ENCODE measurements at places on chromosomes 7 and 10.
A peak's percentile ranks its signal among the peaks of the same experiment; 100 is the strongest.

- no peak for DNase-seq
These were observed 166.7 kb upstream of the BET1 start for GRCh38 chr7:94170836-94171235.

GRCh38 chr7:41886262-41886900, 183.5 kb upstream of the INHBA start:
- DNase-seq, result no peak

DNA sequence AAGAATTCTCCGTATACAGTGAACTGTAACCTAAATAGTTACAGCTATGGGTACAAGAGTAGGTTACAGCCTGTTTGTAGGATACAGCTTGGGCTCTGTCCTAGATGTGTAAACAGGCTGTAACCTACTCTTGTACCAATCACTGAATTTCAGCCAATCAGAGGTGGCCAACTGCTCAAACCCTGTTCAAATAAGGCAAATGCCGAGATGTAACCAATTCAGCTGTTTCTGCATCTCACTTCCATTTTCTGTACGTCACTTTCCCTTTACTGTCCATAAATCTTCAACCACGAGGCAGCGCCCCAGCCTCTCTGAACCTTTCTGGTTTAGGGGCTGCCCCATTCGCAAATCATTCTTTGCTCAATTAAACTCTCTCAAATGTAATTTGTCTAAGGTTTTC, 8.3 kb upstream of the MMP21 start:
- DNase-seq, result no peak

- no peak for DNase-seq
These were observed 106.0 kb downstream of the TCERG1L start for GRCh38 chr10:131205556-131205955.

GRCh38 chr7:27091941-27092818, 3.6 kb downstream of the HOXA1 start:
- no peak for DNase-seq

GRCh38 chr7:36562121-36562520, 162.2 kb downstream of the AOAH start:
- no peak for DNase-seq

DNA sequence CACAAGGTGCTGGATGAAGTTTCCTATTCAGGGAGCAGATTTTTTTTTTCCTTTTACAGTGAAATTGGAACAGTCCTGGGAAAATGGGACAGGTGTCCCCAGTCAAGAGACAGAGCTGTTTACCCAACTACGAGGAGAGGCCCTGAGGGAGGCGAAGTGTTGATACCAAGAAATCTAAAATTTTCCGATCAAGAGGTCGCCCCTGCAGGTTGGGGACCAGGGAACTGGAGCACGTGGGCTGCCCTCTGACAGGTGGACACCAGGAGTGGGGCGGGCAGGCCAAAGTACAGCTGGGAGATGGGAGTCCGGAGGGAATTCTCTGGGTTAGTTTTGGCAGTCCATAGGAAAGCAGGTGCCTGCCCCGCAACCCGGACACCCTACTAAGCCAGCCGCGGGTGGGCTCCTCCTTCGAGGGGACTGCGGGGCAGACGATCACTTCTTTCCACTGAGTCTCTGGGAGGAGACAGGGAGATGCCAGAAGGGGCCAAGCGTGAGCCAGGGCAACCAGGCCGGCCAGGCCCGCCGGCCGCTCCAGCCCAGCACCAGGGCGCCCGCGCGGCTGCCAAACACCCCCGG, 965 bp upstream of the CAMK1D start:
- no peak for DNase-seq

DNA sequence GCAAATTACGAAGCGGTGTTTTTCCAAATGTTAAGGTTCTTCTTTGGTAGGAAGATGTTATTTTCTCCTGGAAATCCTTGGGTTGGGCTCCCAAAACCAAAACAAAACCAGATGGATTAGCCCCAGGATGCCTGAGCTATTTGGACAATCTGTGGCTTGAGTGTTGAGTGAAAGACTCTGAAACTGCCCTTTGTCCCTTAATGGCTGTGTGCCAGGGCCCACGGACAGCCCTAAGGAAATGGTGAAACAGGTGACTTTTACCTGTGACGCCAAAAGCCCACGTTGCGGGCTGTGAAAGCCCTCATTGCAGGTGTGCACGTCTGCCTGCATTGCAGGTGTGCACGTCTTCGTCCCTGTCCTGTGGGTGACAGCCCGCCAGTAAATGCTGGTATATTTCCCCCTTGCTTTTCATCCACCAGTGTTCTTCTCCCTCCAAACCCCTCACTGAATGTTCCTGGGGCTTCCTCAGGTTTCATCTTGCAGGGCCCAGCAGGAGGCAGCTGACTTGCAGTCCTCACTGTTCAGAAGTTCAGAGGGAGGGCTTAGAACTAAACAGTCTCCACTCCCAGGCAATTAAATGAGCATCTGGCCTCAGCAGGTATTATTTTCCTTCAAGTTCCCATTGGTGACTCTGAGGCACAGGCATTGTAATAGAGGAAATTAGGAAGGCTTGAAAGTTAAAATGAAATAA, 10.7 kb downstream of the PFKP start:
- no peak for DNase-seq

- DNase-seq, result no peak
These were observed 249.1 kb upstream of the PITRM1 start for GRCh38 chr10:3421537-3422257.

DNA sequence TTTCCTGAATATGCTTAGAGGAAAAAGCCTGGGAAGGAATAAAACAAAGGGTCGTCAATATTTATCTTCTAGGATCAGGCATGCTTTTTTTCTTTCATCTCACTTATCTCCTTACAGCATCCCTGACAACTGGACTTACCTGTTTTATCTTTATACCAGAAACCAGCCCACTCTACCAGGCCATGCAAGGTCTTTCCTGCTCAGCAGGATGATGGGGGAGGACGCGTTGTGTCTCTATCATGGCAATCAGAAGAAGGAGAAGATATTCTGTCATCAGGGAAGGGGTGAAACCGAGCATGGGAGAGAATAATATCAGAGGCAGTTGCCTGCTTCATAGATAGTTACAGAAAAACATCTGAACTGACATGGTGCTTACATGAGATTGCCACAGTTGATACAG, 445.6 kb downstream of the DPP6 start:
- no peak for DNase-seq

GRCh38 chr10:72274730-72275350, 1.1 kb downstream of the DDIT4 start:
- peak; percentile 64 for DNase-seq

GRCh38 chr10:8663131-8663530, 608.6 kb downstream of the GATA3 start:
- no peak for DNase-seq

- DNase-seq, result no peak
These were observed 121.5 kb downstream of the SNX10 start for GRCh38 chr7:26413007-26413691.

GRCh38 chr10:108421266-108421665, 1256.8 kb upstream of the SORCS1 start:
- DNase-seq, result no peak

DNA sequence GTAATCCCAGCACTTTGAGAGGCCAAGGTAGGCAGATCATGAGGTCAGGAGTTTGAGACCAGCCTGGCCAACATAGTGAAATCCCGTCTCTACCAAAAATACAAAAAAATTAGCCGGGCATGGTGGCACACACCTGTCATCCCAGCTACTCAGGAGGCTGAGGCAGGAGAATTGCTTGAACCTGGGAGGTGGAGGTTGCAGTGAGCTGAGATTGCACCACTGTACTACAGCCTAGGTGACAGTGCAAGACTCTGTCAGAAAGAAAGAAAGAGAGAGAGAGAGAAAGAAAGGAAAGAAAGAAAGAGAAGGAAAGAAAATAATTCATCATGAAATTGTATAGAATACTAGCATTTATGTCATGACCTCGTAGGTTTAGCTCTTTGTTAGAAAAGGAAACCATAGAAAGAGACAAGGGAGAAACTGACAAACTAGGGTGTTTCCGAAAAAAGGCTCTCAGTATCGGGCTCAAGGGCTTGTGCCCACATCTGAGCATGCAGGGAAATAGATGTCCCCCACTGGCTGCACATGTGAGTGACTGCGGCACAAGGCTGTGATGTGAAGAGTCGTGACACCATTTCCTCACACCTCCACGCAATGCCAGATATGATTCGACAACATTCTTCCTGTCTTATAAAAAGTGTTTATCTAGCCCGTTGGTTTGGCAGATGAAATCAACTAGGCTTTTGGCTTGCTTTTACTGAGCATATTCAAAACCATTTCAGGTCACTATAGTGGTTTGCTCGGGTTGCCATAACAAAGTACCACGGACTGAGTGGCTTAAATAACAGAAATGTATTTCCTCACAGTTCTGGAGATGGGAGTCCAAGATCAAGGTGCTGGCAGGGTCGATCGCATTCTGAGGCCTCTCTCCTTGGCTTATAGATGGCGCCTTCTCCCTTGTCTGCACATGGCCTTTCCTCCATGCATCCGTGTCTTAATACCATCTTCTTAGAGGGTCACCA, 2.0 kb downstream of the SRGN start:
- DNase-seq, result no peak

DNA sequence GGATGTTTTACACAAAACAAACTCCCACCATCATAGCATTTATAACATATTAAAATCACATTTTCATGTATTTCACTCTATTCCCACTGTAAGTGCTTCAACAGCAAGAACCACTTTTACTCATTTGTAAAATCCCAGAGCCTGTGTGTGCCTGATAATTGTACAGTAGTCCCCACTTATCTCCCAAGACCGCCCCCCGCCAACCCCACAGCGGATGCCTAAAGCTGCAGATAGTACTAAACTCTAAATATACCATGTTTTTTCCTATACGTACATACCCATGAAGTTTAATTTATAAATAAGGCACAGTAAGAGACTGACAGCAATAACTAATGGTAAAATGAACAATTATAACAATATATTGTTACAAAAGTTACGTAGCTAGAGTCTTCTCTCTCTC, 33.5 kb downstream of the EZH2 start:
- no peak for DNase-seq

- no peak for DNase-seq
These were observed 361.4 kb upstream of the VSTM2A start for GRCh38 chr7:54180796-54181195.

GRCh38 chr7:27367933-27368549, 125.4 kb downstream of the EVX1 start:
- DNase-seq, result no peak

- no peak for DNase-seq
These were observed 15.4 kb downstream of the AQP1 start for GRCh38 chr7:30927040-30927439.

- DNase-seq, result peak; percentile 54
These were observed 80.5 kb upstream of the PPIF start for GRCh38 chr10:79266543-79267312.

DNA sequence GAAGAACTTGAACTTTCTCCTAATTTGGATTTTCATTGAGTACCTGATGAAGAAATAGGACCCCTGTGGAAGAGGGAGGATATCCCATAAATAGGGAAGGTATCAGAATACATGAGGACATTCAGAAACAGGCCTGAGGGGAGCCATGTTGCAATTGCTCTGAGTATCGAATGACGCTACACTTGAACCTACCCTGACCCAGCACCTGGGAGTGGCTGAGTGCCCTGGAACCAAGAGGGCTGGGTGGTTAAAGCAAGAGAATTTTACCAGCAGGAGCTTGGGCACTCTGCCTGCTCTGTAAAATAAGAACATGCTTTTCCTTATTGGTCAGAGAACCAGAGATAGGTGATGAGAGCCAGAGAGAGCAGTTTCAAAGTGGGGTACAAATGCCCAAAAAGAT, 7.2 kb downstream of the NEUROD6 start:
- no peak for DNase-seq

- no peak for DNase-seq
These were observed 53.6 kb upstream of the ZPBP start for GRCh38 chr7:50146692-50147091.

DNA sequence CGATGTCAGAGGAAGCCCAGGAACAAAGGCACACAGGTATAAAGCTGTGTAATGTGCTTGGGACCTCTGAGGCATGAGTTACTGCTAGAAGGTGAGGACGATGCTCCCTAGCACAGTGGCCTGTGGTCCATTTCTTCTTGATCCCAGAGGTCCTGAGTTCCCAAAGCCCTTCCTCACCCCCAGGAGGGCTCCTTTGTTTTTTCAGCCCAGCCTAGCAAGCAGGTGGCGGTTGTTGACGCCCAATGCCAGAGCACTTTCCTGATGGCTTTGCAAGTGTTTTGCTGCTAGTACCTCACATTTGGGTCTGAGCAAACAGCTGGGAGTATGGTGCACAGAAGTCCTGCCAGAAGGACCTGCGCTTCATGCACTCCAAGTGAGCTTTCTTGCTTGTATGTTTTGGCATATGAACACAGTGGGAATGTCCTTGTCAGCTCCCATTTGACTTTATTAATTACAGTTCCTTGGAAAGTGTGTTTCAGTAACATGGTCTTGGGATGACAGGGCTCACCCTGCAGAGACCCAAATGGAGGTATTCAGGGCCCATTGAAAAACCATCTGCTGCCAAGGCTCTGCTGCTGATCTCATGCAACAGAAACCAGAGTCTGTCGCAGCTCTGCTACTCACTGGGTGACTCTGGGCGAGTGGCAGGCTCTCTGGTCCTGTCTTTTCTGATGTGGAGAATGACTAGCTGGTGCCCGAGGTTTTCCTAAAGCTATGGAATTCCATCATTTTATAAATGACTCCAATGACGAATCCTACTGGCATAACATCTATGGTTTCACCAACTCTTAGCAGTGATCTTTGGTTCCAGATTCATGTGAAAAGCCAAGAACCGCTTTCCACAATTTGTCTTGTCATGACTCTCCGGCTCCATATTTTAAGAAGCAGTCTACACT, 134.9 kb downstream of the ARID5B start:
- DNase-seq, result no peak

DNA sequence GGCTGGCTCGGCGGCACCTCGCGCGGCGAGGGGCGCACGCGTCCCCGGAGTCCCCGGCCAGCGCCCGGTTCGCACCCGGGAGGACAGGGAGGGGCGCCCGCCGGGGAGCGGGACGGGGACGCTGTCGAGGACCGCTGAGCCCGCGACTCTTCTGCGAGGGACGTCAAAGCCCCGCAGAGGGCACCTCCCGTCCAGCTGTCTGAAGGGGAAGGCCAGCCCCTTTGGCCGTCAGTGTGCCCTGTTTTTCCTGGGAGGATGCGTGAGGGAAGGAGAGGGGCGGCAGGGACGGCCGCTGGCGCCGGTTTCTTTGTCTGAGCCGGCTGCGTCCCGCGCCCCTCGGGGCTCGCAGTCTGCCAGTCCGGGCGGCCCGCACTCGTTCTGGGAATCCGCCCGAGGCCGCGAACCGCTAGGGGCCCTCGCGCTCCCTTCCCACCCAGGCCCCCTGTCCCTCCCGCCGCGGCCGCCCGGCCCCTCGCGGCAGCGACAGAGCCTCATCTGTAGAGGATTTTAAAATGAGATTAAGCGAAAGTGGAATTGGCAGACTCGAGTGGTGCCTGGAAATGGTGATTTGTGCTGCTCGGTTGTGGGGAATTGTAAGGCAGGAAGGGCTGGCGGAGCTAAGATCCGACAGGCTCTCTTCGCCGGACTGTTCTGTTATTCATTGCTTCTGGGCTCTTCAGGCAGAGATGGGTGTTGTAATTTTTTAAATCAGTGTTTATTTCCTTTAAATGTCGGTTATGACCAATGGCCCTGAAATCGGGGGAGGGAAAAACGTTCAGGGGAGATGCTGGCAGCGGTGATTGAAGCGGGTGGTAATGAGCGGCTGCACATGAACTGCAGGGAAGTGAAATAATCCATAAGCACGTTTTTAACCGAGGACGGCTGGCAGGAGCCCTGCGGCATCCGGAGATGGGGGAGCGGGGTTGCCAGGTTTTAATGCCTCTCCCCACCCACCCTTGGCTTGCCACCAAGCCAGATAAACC, 618 bp upstream of the RELN start:
- no peak for DNase-seq
